ENCODE measurements at places on chromosomes 11 and 22.

DNA sequence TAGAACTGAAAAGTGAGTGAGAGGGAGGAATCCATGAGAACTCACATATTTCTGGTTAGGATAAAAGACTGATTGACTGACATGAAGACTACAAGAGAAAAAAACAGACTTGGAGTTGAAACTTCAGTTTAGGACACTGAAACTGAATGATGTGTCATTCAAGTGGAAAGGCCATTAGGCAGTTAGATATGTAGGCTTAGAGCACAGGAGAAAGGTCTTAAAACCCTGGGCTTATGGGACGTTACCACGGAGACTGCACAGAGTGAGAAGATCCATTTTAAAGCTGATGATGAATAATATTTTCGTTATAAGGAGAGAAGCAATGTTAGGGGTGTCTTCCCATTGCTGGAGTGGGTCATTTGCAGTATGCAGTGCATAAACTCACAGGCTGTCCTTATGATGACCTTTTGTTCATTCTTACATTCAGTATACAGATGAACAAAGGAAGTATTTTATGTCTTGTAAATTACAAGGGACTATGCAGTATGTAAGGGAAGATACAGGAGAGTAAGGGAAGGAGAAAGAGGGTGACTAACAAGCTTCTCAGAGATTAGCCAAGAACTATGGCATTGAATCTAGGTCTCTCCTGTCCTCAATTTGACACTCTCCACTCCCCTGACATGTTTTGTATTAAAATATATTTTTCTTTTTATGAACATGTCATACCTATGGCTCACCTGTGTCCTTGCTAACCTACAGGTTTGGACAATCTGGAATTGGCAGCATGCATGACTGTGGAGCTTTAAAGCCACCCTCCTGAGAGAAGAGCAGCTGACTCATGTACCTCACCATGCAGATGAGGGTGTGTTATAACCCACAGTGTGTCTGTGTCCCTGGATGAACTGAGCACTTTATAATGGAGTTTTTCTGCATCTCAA is 63.7 kb downstream of the MAML2 start:
- no peak for DNase-seq

DNA sequence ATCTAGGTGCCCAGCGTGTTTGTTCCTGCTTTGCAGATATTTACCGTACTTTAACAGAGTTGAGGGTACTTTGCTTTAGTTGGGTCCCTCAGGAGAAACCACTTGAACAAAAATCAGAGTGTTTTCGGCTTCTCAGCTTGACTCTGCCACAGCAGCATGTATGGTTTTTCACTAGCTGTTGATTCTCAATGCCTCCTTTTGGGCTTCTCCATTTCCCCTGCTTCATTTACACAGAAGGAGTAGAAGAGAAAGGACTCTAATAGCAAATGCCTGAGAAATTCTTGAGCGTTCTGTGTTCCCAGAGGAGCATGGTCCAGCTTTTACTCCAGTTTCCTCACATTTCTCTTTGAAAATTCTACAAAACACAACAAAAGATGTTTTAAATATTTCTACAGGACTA is 252.1 kb upstream of the CCDC179 start:
- no peak for DNase-seq

- no peak for DNase-seq
Measured at GRCh38 chr11:78744949-78745348, 170.3 kb upstream of the NARS2 start.

DNA sequence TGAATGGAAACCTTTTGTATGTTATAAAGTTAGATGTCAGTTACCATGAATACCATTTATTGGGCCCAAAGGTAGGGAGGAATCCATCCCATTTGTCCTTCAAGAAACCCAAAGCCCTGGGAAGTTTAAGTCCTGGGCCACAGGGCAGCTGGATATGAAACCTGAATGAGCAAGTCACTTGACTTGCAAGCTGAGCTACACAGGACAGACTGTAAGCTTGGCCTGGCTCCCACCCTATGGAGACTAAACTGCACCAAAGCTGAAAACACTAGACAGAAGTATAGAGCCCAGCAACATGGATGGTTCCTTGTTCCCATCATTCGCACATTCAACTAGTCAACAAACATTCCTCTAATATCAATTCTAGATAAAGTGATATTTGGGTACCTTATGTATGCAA is 71.3 kb downstream of the KCNC1 start:
- DNase-seq: no peak

DNA sequence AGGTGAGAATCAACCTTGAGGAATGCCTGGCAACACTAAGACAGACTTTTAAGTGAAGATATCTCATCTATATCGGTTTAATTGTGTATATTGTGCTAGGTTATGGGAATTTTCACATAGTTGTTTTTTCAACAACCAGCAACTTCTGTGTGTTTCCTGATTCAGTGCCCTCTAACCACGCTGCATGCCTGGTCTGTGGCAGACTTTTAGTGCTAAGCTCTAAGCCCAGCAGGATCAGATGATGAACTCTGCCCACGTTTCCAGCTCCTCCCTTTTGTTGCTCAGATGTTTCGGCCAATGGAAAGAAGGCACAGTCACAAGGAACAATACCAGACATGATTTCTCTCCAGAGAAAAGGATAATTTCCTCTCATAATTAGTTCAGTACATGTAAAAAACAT is 1.4 kb upstream of the VWA5A start:
- no peak for DNase-seq

DNA sequence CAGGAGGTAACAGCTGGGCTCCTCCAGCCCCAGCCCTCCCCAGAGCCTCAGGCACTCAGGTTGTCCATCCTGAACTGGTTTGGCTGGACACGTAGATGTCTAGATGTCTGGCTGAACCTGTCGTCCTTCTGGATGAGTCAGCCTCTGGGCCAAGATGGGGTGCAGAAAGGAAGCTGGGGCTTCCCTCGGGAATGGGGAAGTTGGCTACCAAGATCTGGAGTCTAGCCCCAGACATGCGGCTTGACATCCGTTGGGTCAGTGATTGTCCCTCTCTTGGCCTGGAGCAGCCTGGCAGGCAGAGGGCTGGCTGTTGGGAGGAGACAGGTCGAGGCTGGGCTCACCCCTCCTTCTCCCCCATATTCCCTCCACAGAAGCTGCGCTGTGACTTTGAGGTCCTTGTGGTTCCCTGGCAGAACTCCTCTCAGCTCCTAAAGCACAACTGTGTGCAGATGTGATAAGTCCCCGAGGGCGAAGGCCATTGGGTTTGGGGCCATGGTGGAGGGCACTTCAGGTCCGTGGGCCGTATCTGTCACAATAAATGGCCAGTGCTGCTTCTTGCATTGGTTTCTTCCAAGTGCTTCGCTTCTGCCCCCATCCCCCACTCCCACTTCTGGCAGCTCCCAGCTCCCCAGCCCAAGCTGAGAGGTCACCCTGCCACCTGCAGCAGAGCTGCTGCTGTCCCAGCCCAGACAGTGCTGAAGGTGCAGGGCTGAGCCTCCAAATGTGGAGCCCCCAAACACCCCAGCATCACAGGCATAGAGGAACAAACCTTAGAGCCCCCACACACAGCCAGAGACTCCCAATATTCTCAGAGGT is 1.3 kb downstream of the CST6 start:
- no peak for DNase-seq

- DNase-seq: no peak
Measured at GRCh38 chr11:40273192-40273732, 1186.2 kb downstream of the LRRC4C start.

DNA sequence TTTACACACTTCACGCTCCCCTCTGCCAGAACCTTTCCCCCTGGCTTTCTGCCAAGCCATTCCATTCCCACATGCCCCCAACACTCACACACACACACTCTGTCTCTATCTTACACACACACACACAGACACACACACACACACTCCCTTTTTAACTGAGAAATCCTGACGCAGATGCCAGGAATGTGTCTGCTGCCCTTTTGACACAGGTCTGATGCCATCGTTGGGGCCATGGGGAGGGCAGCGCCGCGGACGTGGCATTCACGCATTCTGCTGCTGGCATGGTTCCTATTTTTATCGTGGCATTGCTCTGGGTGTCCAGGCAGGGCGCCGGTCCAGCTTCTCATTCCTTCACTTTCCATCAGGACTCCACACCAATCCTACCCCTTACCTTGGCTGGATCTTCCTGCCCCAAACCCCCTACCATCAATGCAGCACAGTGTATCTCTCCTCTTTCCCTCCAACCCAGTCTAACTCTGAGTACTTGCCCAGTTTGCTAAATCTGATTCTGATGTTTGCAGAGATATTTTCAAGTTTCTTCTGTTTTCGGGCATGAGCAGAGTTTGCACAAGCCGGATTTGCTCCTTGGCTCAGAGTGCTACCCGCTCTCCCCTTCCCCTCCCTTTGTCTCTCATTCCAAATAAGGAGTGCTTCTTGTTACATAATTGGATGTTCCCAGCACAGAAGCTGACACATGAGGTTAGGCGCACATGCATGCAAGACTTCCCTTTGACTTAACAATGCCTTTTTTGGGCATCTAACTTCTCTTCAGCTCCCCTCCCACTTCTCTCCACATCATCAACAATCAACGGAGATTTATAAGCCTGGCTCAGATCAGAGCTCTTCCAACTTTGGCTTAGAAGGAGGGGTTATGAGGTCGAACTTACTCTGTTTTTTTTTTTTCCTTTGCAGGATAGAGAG is 18.8 kb downstream of the SNX19 start:
- peak; percentile 96 for DNase-seq

DNA sequence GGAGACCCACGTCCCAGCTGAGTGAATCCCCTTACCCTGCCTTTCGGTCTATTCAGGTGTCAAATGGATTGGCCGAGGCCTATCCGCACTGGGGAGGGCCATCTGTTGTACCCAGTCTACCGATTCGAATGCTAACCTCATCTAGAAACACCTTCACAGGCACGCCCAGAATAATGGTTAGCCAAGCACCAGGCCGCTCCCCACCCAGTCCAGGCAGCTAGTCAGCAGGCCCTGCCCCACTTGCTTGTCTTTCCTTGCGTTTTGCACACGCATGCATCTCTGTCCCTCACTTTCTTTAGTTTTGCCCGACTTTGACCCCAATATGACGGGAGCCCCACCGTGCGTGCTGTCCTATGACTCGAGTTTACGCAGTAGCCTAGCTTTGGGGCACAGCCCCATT is 31.7 kb downstream of the PARVB start:
- no peak for DNase-seq

DNA sequence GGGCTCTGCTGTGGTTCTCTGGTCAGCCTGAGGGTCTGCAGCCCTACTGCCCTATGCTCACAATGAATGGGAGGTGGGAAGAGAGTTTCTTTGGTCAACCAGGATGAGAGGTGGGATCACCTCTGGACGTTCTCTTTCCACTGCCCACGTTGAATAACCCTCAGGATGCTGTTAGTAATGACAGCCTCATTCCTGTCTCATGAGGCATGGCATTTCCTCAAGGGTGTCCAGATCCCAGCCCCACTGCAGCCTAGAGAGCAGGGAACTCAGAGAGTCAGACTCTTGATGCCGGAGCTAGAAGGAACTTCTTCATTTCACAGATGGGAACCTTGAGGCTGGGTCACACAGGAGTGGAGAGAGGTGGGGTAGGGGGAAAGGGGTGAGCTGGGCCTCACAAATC is 196.0 kb downstream of the CEP164 start:
- DNase-seq: no peak

DNA sequence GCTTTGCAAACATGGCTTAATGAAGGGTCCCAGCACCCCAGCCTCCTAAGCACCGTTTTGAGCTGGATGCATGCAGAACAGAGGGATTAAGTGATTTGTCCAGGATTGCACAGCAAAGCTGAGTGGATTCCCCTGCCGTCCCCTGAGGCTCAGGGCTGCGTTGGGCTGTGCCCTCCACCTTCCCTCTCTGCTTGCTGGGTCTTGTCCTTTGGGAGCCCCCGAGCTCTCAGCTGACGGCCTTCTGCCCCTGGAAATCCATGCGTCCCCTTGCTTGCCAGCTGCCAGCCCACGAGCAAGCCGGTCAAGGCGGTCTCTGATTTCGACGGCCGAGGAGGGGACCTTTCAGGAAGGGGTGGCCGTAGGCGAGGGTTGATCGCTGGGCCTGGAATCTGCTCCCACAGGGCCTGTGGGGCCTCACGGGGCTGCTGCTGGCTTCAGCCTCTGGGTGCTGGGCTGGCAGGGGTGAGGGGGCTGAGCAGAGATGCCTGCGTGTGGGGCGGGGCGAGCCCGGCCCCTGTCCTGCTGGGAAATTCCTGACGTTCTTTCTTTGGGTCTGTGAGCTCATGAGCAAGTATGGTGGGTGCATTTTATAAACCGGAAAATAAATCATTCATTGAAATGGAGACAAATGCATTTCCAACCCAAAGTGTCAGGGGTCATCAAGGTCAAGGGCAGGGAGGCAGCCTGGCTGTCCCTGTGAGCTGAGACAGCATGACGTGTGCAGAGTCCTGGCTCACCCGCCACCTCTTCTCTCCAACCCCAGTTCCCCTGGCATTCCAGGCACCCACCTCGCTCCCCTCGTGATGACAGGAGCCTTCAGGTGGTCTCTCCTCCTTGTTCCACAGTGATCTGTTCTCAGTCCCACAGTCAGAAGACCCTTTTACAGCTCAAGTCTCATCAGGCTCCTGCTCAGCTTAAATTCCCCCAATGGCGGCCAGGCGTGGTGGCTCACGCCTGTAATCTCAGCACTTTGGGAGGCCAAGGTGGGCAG is 28.1 kb downstream of the FGF4 start:
- DNase-seq: no peak

- no peak for DNase-seq
Measured at GRCh38 chr11:78331711-78332110, 85.9 kb downstream of the GAB2 start.

DNA sequence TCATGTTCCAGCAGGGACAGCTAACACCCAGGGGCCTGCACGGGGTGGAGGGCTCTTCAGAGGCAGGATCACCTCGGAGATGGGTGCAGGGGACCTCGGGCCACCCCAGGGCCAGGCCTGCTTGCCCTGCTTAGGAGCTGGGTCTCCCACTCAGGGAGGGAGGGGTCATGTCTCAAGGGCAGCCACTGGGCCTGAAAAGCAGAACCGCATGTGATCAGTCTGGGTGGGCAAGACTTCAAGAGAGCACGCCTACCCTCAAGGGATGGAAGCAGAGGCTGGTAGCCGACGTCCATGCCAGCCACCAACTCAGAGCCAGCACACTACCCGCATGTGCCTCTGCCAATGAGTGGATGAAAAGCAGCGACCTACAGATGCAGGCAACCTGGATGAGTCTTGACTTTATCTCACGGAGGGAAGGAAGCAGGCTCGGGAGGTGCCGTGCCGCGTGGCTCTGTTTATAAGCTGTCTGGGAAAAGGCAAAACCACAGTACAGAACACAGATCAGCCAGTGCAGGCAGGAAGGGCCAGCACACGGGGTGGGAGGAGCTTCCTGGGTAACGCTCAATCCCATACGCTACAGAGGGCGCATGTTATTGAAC is 16.0 kb downstream of the TBX1 start:
- DNase-seq: no peak

DNA sequence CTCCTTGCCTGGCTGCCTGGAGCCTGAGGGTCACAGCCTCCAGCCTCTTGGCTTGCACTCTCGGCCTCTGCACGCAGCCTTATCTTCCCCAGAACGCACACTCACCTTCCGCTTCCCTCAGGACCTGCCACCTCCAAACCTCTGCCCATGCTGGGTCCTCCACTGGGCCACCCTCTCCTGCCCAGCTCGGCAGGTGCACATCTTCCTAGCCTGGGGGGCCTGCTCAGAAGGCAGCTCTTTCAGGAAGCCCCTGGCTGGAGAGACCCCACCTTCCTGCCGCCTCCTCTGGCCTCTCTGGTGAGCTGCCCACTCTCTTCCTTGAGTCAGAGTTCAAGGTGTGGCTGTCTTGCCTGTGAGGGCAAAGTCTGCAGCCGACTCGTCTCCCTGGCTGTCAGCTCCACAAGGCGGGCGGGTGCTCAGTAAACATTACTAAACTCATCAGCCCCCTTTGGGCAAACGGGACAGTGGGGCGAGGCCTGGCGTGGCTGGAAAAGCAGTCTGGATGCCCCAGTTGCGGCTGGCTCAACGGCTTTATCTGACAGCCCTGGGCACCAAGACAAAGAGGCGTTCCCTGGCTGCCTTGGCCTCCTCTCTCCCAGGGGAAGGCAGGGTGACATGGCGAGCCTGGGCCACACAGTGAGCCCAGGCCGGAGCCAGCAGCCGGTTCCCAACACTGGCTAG is 1.7 kb upstream of the LINC01488 start:
- no peak for DNase-seq
